ENCODE measurements at places on chromosomes 5 and 9.

- DNase-seq: no peak
These were observed 44.9 kb downstream of the DYNC2I2 start for GRCh38 chr9:128611600-128612394.

DNA sequence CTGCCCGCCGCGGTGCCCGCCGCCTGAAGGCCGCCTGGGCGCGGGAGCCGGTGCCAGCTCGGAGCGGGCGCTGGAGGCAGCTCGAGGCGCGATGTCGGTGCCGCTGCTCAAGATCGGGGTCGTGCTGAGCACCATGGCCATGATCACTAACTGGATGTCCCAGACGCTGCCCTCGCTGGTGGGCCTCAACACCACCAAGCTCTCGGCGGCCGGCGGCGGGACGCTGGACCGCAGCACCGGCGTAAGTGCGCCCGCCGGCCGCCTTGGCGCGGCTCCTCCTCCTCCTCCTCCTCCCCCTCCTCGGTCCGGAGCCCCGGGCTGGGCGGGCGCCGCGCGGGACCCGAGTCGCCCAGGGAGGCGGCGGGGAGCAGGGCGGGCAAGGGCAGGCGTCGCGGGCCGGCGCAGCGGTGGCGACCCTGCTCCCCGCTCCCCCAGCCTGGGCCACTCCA, 455 bp downstream of the OLFM1 start:
- no peak for DNase-seq

DNA sequence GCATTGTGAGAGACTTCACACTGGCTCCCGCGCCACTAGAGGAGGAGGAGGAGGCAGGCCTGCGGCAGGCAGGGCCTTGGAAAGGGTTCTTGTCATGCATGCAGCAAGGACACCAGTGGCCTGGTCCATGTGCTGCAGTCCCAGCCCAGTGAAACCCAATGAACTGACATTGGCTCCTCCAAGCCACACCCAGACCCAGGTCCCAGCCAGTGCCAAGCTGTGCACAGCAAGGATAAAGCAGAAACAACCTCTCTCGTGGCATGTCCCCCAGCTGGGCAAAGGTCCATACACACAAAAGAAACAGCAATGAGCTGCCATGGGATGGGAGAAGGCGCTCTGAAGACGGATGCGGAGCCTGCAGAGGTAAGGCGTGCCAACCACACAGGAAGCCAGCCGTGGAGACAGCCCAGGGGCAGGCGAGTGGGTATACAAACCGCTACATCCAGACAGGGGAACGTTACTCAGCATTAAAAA, 89.2 kb downstream of the SEMA4D start:
- DNase-seq: peak; percentile 64

DNA sequence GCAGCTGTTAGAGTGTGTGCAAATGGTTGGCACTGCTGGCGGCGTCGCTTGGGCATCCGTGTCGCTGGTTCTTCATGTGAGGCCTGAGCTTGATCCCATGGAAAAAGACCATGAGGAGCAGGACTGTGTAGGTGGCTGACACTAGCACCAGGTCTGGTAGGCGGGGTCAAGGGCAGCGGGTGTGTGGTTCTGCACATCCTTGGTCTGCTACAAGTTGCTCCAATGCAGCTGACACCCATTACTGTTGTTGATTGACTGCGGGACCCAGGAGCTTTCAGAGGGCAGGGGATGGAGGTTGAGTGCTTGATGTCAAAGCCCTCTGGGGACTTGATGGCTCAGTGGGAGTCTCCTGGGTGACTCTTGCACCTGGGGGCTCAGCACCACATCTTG, 29.0 kb upstream of the PITX1 start:
- DNase-seq: no peak

GRCh38 chr5:16841416-16841815, 94.7 kb downstream of the MYO10 start:
- no peak for DNase-seq

Data from activated T-helper 1 cell treated with Interleukin-2 at 50 U/mL for 16 hours (primary cell).